A673 (cell line): ENCODE measurements at places on chromosomes 2 and 18. TPM values are rescaled to one million over a fixed set of nuclear protein-coding genes. Genes with fewer than 3 reads are reported as not detected.

DNA sequence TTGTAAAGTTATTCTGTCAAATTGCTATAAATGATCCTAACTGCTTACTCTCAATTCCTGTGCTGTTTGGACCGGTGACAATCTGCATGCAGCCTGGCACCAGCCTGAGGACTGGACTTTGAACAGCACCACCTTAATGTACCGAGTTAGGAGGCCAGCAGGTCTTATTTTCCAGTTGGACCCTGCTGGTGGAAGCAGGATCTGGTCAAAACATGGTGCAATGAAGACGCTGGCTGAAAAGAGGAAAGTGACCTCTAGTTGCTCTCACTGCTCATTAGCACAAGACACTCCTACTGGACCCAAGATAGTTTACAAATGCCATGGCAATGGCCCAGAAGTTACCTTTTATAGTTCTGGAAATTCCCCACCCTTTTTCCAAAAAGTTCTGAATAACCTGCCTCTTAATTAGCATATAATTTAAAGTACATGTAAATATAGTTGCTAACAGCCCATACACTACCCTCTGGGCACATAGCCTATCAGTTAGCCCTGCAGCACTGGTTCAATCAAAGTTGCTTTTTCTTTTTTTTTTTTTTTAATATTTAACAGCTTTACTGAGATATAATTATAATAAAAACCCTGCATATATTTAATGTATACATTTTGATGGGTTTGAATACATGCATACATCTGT is 35.8 kb downstream of the RBKS start:
- no peaks in the 10 kb centered on the region for H3K27me3 ChIP-seq
- no peaks in the 10 kb centered on the region for H3K36me3 ChIP-seq
- no peak overlapping the region for H3K4me3 ChIP-seq
- no peak for DNase-seq
- no peak overlapping the region for H3K27ac ChIP-seq
- H3K4me1 ChIP-seq = peaks cover 5% of the 10 kb centered on the region

DNA sequence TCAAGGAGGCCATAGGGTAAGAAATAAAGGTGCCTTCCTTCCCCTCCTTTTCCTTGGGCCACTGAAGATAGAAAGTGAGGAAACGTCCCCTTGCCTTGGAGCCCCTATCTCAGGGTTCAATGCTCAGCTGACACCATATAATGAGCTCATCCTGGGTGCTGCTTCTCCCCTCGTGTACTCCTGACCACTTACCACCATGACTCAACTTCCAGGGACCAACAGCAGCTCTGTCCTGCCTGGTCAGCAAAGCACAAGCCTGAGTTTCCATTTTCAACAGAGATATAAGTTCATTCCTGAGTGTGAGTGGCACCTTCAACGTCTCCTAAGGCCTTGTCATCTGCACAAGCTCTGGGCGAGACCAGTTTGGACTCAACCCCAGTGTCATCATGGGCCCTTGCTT is 151.2 kb downstream of the CAPN13 start:
- no peaks in the 10 kb centered on the region for H3K27me3 ChIP-seq
- DNase-seq = no peak
- H3K4me1 ChIP-seq = no peaks in the 10 kb centered on the region
- H3K36me3 ChIP-seq = no peaks in the 10 kb centered on the region

DNA sequence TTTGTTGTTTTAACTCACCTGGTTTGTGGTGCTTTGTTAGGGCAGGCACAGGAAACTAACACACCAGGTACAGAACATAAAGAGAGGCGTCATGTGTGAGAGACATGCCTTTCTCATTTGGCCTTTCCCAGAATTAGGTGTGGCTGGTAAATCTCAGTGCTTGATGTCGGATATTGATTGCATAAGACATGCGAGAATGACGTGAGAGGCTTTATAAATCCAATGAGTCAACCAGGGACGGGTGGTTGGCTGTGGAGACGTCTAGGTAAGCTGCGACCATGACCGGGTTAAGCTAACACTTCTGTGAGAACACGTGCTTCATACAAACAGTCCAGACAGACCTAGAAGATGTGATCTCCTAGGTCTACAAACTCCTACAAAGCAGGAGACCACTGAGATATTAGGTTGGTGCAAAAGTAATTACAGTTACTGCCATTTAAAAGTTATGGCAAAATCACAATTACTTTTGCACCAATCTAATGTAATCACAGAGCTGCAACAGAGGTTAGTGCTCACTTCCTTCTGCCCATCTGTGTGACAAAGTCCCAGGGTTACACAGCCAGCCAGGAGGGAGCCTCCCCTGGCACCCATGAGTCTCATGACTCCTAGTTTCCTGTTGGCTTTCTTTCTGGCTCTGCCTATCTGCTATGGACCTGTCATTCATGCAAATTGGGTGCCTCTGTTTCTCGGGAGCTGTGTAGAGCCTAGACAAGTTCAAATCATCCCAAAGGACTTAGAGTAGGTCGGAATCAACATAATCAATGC is 98.9 kb upstream of the ATP8B1 start:
- DNase-seq = no peak
- no peaks in the 10 kb centered on the region for H3K27me3 ChIP-seq
- H3K36me3 ChIP-seq = no peaks in the 10 kb centered on the region
- H3K4me3 ChIP-seq = no peak overlapping the region
- peaks cover 5% of the 10 kb centered on the region for H3K4me1 ChIP-seq

- DNase-seq = no peak
- H3K4me3 ChIP-seq = no peak overlapping the region
- no peaks in the 10 kb centered on the region for H3K27me3 ChIP-seq
- peaks cover 44% of the 10 kb centered on the region for H3K36me3 ChIP-seq
These were observed 36.3 kb upstream of the CYP27C1 start for GRCh38 chr2:127256381-127256780.

DNA sequence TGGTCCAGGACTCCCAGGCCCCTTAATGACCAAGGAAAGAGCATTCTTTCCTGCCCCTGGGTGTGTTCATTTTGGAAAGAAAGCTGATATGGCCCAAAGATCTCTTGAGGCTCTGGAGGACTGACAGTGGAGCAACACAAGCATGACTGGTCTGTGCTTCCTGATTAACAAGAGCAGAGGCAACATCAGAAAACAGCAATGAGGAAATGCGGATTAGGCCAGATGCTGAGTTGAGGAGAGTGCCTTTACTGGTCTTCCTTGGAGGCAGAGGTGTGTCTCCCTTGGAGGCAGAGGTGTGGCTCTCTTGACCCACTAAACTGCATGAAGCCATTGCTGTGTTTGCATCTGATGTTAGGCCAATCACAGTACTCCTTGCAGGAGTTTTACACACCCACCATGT is 19.9 kb downstream of the IL36B start:
- H3K36me3 ChIP-seq = no peaks in the 10 kb centered on the region
- H3K27ac ChIP-seq = no peak overlapping the region
- no peak for DNase-seq
- H3K27me3 ChIP-seq = peaks cover 39% of the 10 kb centered on the region

GRCh38 chr2:19864381-19864780 is 37.4 kb downstream of the TTC32 start:
- H3K4me3 ChIP-seq = no peak overlapping the region
- no peaks in the 10 kb centered on the region for H3K36me3 ChIP-seq
- H3K27me3 ChIP-seq = peaks cover 6% of the 10 kb centered on the region
- H3K27ac ChIP-seq = no peak overlapping the region
- H3K4me1 ChIP-seq = no peaks in the 10 kb centered on the region
- DNase-seq = no peak

DNA sequence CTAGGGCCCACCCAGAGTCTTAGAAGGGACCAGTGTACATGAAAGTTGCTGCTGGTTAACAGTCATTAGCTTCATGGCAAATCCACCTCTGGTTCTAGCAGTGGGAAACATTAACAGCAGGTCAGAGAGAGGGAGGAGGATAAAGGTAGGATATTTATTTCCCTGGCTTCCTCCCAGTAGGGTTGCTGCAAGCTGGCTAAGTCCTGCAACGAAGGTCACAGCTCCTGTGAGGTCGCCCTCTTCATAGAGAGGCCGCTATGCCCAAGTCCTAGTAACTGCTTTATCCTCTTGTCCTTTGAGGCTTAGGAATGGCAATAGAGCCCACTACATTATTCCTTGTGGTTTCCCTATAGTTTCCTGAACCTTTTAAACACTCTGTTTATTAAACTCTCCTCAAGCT is 84.0 kb upstream of the ACSL3 start:
- H3K36me3 ChIP-seq = no peaks in the 10 kb centered on the region
- no peak overlapping the region for H3K4me3 ChIP-seq
- no peak overlapping the region for H3K27ac ChIP-seq
- DNase-seq = no peak

GRCh38 chr2:161044921-161045320 is 115.3 kb upstream of the TANK start:
- DNase-seq = no peak
- H3K36me3 ChIP-seq = no peaks in the 10 kb centered on the region
- H3K27ac ChIP-seq = no peak overlapping the region
- no peaks in the 10 kb centered on the region for H3K4me1 ChIP-seq
- no peak overlapping the region for H3K4me3 ChIP-seq
- H3K27me3 ChIP-seq = no peaks in the 10 kb centered on the region

GRCh38 chr2:179622112-179622511 is 239.3 kb downstream of the ZNF385B start:
- DNase-seq = no peak
- H3K4me1 ChIP-seq = no peaks in the 10 kb centered on the region
- no peak overlapping the region for H3K27ac ChIP-seq
- H3K27me3 ChIP-seq = no peaks in the 10 kb centered on the region
- H3K4me3 ChIP-seq = no peak overlapping the region
- no peaks in the 10 kb centered on the region for H3K36me3 ChIP-seq

GRCh38 chr2:163187995-163188655 is 349.6 kb upstream of the KCNH7 start:
- no peaks in the 10 kb centered on the region for H3K4me1 ChIP-seq
- H3K27ac ChIP-seq = no peak overlapping the region
- H3K27me3 ChIP-seq = no peaks in the 10 kb centered on the region
- DNase-seq = peak; percentile 15
- H3K4me3 ChIP-seq = no peak overlapping the region

GRCh38 chr2:19656011-19656410 is 245.8 kb downstream of the TTC32 start:
- H3K4me1 ChIP-seq = no peaks in the 10 kb centered on the region
- peaks cover 12% of the 10 kb centered on the region for H3K27me3 ChIP-seq
- H3K27ac ChIP-seq = no peak overlapping the region
- H3K36me3 ChIP-seq = no peaks in the 10 kb centered on the region
- DNase-seq = no peak
- H3K4me3 ChIP-seq = no peak overlapping the region

DNA sequence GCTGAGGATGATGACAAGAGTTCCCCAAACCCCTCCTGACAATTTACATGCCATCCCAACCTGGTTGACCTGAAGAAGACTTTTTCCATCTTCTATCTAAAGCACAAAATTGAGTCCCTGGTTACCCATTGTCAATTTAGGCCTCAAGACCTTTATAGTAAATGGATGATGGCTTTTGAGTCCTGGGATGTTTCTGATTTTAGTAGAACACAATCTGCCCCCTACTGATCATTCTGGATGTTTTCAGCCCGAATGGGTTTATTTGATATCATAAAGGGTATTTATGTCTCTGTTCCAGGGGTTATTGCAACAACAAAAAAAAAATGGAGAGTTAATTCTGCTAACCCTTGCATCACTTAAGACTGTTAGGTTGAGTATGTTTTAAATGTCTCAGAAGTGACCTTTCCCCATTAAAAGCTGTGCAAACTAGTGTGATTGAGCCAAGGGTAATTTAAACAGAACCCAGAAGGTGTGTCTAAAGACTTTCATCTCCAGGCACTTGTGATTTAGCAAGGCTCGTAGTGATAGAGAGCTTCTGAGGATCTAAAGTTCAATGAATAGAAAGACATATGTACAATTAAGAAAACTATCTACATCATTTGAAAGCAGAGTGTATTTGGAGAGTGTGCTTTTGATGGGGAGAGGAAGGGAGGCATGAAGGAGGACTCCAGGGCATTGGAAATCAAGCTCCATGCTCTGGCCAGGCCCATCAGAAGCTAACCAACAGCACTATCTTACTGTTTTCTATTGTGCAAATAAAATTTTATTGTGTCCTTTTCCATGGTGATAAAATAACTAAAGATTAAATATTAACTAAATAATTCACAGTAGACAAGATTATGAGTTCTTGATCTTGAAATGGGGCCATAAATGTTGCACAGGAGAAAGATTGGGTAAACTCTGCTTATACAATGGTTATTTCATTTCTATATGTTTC is 96.6 kb upstream of the NOSTRIN start:
- no peaks in the 10 kb centered on the region for H3K4me1 ChIP-seq
- H3K27ac ChIP-seq = no peak overlapping the region
- peak; percentile 26 for DNase-seq
- H3K27me3 ChIP-seq = no peaks in the 10 kb centered on the region

DNA sequence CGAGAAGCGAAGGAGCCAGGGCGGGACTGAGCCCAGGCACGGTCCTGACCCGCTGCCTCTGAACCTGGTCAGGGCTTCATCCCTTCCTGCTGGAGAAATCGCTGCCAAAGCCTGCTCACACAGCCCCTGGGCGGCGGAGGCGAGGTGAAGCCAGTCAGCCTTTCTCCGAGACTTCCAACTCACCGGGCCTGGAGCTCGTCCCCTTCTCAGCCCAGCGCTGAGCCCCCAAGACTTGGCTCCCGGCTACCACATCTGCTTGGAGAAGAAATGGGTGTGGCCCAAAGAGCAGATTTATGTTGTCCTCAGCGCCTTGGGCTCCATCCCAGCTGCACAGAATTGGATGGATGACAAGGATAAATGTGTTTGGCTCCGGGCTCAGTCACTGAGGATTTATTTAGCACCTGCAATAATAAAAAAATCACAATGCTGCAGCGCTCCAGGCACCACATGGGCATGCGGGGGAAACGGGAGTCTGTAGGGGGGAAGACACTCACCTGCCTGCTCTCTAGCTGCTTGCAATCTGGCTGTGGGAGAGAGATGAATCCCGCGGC is 64.9 kb downstream of the ACTR2 start:
- no peak overlapping the region for H3K4me3 ChIP-seq
- no peaks in the 10 kb centered on the region for H3K4me1 ChIP-seq
- no peak for DNase-seq
- no peaks in the 10 kb centered on the region for H3K36me3 ChIP-seq
- no peaks in the 10 kb centered on the region for H3K27me3 ChIP-seq

GRCh38 chr2:224885836-224886547 is 156.3 kb downstream of the DOCK10 start:
- DNase-seq = peak; percentile 26
- no peak overlapping the region for H3K27ac ChIP-seq
- H3K36me3 ChIP-seq = no peaks in the 10 kb centered on the region
- no peaks in the 10 kb centered on the region for H3K27me3 ChIP-seq

GRCh38 chr2:118850901-118851415 is 3.5 kb upstream of the EN1 start:
- DNase-seq = no peak
- no peak overlapping the region for H3K4me3 ChIP-seq
- no peak overlapping the region for H3K27ac ChIP-seq

DNA sequence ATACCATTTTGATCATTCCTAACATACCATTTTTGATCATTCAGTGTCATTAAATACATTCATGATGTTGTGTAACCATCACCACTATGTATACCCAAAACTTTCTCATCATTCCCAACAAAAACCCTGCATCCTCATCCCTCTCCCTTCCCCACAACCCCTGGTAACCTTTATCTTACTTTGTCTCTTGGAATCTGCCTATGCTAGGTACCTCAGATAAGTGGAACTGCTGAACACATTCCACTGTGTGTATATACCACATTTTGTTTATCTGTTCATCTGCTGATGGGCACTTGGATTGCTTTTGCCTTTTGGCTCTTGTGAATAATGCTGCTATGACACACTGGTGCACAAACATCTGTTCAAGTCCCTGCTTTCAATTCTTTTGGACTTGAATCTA is 83.8 kb upstream of the TFCP2L1 start:
- no peak overlapping the region for H3K4me3 ChIP-seq
- H3K4me1 ChIP-seq = no peaks in the 10 kb centered on the region
- H3K27me3 ChIP-seq = no peaks in the 10 kb centered on the region
- H3K27ac ChIP-seq = no peak overlapping the region
- no peak for DNase-seq

The OTOS gene
- total RNA-seq = not detected in 2 replicates

The IL36G gene
- total RNA-seq = not detected in 2 replicates

The DNAJC5G gene
- total RNA-seq = 2.4 and 2.7 TPM in 2 replicates

The TIMM21 gene
- total RNA-seq = 70.5 and 85.1 TPM in 2 replicates

The ASPRV1 gene
- total RNA-seq = 0.59 and 0.73 TPM in 2 replicates
